ENCODE measurements at places on chromosomes 4 and X.

- DNase-seq: no peak
These were observed 2011.9 kb upstream of the PCDH10 start for GRCh38 chr4:131137196-131137595.

DNA sequence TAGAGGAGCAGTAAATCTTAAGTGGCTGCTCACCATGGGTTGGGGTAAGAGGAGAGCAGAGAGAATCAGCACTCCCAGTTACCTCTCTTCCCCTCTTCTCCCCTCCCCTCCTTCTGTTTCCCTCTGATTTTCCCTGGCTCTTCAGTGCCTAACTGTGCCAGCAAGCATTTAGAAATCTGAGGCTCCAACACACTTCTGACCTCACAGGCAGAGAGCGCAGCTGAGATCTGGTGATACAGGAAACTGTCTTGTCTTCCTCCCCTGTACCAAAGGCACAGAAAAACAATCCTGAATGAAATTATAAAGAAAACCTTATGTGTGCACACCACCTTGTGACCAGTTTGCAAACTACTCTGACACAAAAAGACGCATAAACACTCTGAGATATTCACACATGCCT lies 82.4 kb upstream of the SMIM10 start:
- peak; percentile 40 for DNase-seq

DNA sequence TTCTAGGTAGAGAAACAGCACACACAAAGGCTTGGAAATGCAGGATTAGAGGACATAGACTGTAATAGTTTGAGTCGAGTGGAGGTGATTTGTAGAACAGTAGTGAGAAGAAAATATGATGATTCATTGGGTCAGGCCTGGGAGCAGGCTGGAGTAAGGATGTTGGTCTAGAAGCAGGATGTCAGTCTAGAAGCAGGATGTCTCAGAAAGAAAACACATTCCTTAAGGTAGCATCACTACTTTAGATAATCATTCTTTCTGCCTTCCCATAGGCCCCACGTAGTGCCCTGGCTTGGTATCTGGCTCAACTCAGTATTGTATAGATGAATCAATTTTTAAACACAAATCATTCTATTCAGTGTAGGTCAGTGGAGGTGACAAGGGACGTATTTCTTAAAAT lies 11.2 kb upstream of the DACH2 start:
- DNase-seq: no peak

DNA sequence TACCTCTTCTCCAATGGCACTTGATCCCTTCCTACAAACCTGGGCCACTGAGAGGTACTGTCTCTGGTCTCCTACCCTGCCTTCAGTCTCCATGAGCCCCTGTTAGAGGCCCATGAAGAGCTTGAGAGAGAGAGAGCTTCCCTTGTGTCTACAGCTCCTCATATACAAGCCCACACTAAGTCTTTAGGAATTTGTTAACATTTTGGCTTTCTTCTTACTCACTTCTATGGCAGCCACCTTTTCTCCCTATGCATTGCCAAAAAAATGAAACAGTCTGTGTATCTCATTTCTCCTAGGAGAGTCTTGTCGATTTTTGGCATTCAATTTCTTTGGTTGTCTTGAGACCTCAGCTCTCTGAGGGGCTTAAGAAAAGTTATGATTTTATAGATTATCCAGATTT lies 90.9 kb upstream of the LNX1 start:
- no peak for DNase-seq

DNA sequence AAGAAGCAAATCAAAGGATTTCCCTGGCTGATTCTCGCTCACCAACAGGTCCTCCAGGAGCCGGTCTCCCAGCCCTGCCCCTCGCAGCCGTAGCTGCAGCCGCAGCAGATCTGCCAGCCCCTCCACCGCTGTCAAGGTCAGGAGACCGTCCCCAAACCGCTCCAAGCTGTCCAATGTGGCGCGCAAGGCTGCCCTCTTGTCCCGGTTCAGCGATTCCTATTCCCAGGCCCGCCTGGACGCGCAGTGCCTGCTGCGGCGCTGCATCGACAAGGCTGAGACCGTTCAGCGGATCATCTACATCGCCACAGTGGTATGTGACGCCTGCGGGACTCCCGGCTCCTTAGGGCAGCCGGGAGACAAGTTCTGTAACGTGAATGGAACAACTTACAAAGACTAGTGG lies 25.6 kb downstream of the SPATA18 start:
- DNase-seq: no peak

GRCh38 chr4:41934514-41934900 lies 722 bp upstream of the TMEM33 start:
- DNase-seq: no peak

DNA sequence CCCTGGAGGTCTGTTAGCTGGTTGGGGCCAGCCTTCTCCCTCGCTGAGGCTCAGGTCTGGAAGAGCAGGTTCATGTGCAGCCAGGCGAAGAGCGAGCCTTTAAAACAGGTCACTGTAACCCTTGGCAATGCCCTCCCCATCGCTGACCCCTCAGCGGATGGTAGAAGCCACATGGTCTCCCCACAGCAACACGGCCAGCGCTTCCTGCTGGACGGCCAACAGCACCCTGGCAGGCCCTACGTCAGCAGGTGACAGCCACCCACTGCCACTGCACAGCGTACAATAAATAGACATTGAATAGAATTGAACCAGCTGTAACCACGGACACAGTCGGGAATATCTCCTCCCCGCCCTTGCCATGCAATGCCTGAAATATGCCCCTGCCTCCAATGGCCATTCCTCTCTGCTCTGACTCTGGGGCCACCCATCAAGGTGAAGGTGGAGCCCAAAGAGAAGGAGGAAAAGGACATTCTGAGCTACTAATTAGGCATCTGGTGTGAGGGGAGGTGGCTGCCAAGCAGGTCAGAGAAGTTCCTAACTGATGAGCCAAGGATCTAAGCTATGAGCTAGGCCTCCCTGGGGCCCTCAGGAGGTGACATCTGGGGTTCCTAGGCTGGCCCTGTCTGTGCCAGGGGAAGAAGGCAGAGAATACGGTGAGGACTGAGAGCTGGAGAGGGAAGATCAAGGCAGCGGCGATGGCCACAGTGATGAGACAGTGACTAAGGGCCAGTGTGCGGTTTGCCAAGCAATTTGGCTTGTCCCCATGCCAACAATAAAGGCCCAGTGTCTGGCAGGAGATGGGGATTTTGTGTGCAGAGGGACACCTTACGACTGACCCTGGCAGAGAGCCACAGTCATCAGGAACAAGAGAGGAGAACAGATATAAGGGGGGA lies 202.3 kb downstream of the BCOR start:
- no peak for DNase-seq

Data from activated CD4-positive, alpha-beta T cell treated with anti-CD3 and anti-CD28 coated beads, Interleukin-2, amount 10 ng/mL, durations not matched to agents 7 days and 5 days (primary cell).